PC-9 (cell line): ENCODE measurements at places on chromosomes 11 and 22. TPM values are rescaled to one million over a fixed set of nuclear protein-coding genes. Genes with fewer than 3 reads are reported as not detected.

DNA sequence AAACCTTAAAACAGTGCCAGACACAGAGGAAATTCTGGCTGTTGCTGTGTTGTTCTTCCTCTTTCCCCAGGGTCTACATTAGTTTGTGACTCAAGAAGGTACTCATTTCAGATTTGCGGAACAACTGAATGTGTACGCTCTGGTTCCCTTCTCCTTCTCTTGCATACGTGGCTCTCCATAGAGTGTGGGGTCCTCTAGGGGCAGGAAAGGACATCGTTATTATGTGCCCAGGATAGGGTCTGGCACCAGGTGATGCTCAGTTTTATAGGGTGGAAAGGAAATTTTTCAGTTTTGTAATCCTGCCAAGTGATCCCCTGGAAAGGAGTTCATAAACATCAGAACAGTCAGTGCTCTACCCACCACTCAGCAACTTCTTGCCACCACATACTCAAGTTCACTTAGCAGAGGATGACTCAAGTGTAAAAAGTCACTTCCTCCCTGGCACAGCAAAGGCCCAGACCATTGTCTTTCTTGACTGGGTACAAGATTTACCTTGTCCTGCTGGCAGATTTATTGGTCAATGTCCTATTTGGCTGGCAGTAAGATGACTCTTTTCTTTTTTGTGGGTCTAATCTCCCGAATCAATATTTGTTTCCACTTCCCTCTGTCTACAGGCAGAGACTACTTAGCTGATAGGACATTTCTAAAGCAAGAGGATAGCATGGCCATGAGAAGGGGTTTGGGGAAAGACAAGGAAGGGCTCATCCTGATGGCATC, 246.0 kb upstream of the TENM4 start:
- no peak overlapping the region for H3K4me3 ChIP-seq
- no peaks in the 10 kb centered on the region for H3K4me1 ChIP-seq
- H3K27ac ChIP-seq, result no peak overlapping the region
- DNase-seq, result no peak
- no peaks in the 10 kb centered on the region for H3K36me3 ChIP-seq

DNA sequence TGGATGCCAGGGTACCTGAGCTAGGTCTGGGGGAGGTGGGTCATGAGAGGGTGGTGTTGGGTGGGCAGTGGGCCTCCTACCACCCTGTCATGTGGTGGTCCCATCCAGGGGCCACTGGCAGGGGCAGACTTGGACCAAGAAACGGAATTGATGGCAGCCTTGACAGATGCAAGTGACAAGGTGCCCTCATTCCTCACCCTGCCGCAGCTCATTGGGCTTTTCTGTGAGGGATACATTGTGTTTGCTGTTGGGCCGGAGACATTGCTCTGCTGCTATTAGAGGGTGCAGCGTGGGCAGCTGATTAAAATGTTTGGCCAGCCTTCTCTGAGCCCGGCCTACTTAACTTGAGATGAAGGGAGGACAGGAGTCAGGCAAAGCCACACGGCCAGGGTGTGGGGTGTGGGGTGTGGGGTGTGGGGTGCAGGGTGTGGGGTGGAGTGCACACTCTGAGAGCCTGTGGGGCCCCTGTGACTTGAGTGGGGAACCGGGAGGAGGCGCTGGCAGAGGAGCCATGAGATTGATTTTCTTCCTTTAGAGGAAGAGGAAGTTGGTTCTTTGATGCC, 351.5 kb downstream of the TBC1D22A start:
- H3K27ac ChIP-seq, result no peak overlapping the region
- no peak for DNase-seq
- no peaks in the 10 kb centered on the region for H3K36me3 ChIP-seq

DNA sequence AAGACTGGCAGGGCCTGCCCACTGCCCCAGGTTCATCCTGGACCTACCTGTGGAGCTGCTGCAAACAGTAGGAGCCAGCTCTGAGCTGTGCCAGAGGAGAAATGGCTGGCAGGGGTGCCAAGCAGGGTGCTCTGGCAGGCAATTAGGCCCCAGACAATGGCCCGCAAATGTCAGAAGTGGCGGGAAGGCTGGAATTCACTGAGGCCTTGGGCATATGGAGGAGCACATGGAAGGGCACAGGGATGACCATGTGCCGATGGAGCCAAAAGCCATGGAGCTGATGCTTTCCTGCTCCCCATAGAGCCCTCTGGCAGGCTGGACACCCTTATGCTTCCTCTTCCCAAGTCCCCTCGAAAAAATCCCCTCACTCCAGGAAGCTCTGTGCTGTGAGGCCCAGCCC, 62.0 kb downstream of the BUD13 start:
- H3K27me3 ChIP-seq, result peaks cover 42% of the 10 kb centered on the region
- H3K4me1 ChIP-seq, result no peaks in the 10 kb centered on the region
- H3K36me3 ChIP-seq, result no peaks in the 10 kb centered on the region
- H3K27ac ChIP-seq, result no peak overlapping the region
- DNase-seq, result no peak

DNA sequence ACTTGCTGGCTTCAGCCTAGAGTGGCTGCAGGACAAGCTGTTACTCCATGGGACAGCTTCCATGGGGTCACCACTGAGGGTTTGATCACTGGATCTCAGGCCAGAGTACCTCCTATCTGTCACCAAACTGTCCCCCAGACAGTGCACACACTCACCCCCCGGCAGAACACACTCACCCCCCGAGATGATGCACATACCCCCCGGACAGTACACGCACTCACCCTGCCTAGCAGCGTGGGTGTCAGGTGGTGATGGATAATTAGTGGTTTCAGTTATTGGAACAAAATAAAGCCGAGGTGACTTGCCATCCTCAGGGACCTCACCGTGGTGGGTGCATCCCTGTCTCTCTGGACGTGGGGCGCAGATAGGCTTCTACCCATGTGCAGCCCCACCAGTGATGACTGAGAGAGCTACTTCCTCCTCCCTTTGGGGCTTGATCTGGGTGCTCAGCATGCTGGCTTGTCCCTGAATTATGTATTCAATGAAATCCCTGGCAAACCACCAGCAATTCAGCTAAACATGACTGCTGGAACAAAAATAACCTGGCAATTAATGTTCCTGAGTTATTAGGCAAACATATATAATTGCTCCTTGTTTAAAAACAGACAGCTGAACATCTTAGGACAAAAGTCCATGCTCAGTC, 18.9 kb downstream of the TANGO2 start:
- H3K4me3 ChIP-seq, result no peak overlapping the region
- no peaks in the 10 kb centered on the region for H3K4me1 ChIP-seq

Gene GGTLC2
- not detected in 2 replicates for total RNA-seq

Gene ATP6V1E1
- 53.5 and 58.0 TPM in 2 replicates for total RNA-seq
